NCI-H524 (cell line): ENCODE measurements at places on chromosomes 7 and 10.

- DNase-seq, result no peak
Measured at GRCh38 chr10:43817368-43817767, 168.7 kb upstream of the ZNF32 start.

DNA sequence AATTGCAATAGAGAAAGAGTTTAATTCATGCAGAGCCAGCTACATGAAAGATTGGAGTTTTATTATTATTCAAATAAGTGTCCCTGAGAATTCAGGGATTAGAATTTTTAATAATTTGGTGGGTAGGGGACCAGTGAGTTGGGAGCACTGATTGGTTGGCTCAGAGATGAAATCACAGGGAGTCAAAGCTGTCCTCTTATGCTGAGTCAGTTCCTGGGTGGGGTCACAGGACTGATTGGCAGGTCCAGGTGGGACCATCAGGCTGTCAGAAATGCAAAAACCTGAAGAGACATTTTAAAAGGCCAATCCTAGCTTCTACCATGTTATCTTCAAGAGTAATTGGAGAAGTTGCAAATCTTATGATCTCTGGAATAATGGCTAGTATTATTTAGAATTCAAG lies 56.0 kb upstream of the KAT6B start:
- no peak for DNase-seq

GRCh38 chr7:136868496-136869000 lies at the start of gene CHRM2:
Gene CHRM2, plus strand, starts transcription at chr7:136868652. Its CDS starts 146,214 bp downstream, at chr7:137014866.
- DNase-seq, result peak; percentile 68

- DNase-seq, result no peak
Measured at GRCh38 chr7:149469806-149470205, 8.9 kb upstream of the ZNF777 start.

- no peak for DNase-seq
Measured at GRCh38 chr7:105826143-105826542, 50.3 kb downstream of the ATXN7L1 start.

DNA sequence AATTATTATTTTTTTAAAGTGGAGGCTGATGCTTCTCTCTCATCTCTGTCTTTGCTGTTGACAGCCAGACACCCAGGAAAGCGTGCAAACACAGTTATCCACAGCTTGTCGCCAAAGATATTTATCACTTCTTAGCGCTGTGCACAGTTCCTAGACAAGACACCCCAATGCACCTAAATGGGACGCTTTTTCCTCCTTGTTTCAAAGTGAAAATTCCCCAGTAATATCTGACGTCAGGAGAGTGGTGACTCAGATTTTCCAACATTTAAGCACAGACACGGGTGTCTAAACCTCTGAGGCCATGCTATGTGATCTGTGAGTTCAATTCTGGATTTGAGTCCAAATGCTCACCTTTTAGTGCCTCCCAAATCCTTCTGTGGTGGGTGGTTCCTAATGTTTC lies 151.6 kb downstream of the EMX2 start:
- no peak for DNase-seq

- DNase-seq, result no peak
Measured at GRCh38 chr10:3761904-3762303, 23.1 kb downstream of the KLF6 start.

- DNase-seq, result no peak
Measured at GRCh38 chr10:74293686-74294371, 142.8 kb downstream of the ADK start.
